ENCODE measurements at places on chromosomes 2 and 18. TPM values are rescaled to one million over a fixed set of nuclear protein-coding genes. Genes with fewer than 3 reads are reported as not detected.

CPO gene
- total RNA-seq = not detected

FAM110C gene
- 0.51 TPM for total RNA-seq

BCL2L11 gene
- total RNA-seq = 18.2 TPM

RBM43 gene
- total RNA-seq = 5.7 TPM

ZNF385B gene
- total RNA-seq = not detected

CCDC141 gene
- 2.6 TPM for total RNA-seq

GALNT3 gene
- total RNA-seq = 3.0 TPM

METTL8 gene
- total RNA-seq = 39.5 TPM

GKN2 gene
- not detected for total RNA-seq

LYPD1 gene
- not detected for total RNA-seq

PKP4 gene
- total RNA-seq = 58.4 TPM

ANKRD44 gene
- total RNA-seq = 122 TPM

UNC80 gene
- not detected for total RNA-seq

- DNase-seq = no peak
These were observed 452.1 kb downstream of the TMX3 start for GRCh38 chr18:68262690-68263294.

GRCh38 chr2:10009271-10009810 is 34.0 kb upstream of the KLF11 start:
- no peak for DNase-seq

DNA sequence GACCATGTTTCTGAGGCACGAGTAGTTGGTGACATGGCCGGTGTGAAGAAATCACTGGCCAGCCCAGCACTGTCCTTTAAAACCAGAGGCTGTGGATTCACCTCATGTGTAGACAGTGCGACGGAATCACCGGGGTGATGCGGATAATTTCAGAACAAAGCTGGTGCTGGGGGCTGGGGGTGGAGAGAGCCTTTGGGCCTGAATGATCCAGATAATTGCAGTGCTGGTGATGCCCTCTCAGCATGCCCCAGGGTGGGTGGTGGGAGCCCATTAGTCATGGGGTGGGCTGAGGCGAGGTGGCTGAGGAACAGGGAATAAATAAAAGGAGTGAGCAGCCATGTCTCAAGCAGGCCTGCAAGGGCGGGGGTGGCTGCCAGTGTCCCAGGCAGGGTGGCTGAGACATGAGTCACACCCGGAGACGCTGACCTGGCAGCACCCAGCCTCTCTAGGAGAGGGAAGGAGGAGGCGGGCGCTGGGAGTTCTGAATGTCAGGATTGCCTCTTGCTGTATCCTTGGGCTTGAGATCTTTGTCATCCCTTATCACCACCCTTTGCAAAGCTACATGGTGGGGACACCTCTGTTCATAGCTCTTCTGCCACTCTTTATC is 151.1 kb upstream of the MSH6 start:
- DNase-seq = no peak

DNA sequence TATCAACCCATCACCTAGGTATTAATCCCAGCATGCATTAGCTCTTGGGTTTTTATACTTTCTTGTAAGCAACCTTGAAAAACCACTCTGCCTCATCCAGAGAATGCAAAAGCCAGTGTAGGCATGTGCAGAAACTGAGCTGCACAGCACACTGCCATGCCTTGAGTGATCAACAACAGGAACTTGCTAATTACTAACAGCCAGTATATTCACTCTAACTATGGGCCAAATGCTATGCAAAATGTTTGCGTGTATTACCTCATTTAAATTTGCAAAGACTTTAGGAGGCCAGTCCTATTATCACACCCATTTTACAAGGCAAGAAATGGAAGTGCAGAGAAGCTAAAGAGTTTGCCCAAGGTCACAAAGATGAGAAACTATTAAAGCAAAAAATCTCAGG is 169.8 kb downstream of the PID1 start:
- no peak for DNase-seq

DNA sequence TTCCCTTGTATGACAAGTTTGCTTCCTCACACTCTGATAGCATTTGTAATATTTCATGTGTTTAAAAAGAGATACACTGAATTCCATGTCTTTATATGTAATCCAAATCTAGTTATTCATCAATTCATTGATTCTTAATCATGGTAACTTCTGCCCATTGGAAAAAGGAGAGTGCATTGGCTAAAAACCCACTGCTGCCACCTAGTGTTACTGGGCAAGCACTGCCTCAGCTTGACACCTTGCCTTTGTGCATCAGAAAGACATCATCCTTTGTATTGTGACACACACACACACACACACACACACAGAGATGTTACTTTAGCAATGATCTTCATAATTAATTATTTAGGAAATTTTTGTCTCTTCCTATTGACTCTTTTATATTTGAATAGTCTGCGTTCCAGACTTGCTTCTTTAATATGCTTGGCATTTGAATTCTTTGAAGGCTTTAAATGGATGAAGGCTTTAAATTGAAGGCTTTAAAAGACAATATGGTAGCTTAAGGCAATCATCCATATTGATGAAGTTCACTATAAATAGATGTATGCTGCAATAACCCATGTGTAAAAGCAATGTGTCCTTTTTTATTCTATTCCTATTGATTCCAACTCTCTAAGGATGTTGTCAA is 414.2 kb upstream of the CHST9 start:
- DNase-seq = peak; percentile 57

GRCh38 chr2:216692636-216693413 is 2.5 kb downstream of the IGFBP5 start:
- peak; percentile 84 for DNase-seq

GRCh38 chr2:241445426-241445825 is 63.0 kb downstream of the STK25 start:
- DNase-seq = peak; percentile 39

- DNase-seq = peak; percentile 88
These were observed 41.0 kb downstream of the UNC50 start for GRCh38 chr2:98649135-98649991.

DNA sequence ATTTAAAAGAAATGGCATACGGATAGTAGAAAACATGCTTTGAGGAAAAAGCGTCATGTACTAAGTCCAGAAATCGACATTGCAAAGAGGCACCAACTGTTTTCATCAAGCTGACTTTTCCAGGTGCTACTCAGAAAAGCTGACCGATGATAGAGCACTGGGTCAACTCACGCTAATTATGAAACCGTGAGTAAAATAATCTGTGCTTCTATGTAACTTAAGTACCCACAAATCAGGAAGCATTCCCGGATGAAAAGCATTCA is 353 bp upstream of the NUP35 start:
- no peak for DNase-seq

DNA sequence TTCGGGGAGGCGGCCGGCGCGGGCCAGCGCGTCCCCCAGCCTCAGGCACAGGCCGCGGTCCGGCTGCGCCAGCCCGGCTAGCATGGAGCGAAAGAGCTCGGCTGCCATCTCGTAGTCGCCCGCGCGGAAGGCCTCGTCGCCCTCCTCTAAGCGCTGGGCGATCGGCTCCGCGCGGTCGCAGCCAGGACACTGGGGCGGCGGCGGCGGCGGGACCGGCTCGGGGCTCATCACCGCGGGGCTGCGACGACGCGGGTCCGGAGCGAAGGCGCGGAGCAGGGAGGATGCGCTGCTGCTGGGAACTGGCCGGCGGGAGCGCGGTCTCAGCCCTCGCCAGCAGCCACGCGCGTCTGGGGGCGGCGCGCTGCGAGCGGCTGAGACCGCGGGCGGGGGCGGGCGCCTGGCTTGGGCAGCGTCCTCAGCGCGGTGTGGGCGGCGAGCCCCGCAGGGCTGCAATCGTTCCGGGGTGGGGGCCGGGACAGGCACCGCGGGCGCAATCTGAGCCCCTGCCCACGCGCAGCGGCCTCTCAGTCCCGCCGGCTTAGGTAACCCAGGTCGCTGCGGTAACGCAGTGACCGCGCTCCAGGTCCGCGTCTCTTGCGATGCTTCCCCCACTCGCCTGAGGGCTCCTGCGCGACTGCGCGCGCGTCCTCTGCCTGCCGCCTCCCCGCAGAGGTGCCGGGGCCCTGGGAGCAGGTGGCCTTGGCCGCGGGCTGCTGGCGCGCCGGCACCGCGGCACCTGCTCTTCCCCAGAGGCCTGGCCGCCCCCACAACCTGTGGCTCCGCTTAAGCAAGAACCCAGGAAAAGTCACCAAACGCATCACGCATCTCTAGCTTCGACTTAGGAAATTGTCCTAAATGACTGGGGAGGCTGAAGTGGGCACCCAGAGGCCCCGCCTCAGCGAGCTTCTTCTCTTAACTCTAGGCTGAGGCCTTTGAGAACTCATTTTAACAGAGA is at the start of gene LONRF2:
LONRF2 (minus strand) TSS at position 636 of the 955 bp plus-strand sequence; CDS start at position 228, 408 bp downstream.
- peak; percentile 29 for DNase-seq

GRCh38 chr2:104944495-104944894 is 90.6 kb downstream of the POU3F3 start:
- DNase-seq = no peak

GRCh38 chr2:81303321-81303720 is 998.8 kb upstream of the LRRTM1 start:
- no peak for DNase-seq

DNA sequence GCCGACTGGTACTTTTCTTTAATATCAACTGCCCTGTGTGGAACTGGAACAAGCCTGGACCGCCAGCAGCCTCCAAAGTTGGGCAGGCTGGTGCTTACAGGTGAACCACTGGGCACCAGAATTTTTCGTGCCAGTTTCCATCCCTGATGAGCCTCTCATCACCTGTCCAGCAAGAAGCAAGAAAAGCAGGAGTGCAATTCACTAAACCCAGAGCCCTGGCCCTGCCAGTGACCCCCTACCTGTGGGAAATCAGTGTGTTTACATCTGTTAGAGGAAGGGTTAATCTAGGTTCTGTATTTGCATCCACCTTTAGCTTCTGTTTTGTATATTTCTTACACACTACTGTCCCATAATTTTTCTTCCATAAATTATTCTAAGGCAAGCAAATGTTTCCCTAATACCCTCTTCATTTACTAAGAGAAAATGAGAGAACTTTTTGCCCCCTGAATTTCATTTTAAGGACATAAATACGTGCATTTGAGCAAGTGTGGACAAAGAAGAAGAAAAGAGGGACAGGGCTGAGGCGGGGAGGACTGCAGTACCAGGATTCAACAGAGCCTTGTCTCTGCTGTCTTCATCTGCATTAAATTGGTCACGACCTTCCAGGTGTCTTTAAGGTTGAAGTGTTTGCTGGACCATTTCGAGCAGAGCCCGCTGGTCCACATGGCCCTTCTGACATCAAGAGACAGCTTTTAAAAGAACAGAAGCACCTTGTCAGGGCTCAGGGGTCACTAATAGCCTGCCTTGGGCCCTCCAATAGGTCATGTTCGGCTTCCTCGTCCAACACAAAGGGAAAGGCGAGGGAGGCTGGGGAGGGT is 763.1 kb downstream of the BCL11A start:
- DNase-seq = no peak

DNA sequence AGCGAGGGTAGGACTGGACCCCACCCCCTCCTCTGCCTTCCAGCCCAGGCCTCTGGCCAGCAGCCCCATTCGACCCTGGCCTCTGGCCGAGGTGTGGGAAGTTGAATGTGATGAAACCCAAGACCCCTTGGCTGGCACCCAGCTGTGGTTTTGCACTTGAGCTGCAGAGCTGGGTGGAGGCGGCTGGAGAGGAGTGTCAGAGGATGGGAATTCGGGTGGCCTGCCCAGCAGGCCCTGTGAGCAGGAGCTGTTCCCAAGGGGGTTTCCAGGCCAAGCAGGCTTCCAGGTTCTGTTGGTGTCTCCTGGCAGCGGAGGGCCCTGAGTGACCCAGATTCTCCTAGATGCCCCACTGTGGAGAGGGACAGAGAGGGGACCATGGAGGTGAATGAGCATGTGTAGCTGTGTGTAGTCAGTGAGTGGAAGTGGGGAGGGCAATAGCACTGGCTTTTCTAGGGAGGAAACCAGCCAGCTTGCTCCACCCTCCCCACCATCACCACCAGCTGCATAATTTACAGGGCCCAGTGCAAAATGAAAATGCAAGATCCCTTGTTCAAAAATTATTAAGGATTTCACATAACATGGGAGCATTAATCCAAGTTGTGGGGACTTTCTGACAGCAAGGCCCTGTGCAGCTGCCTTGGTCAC is 172.2 kb upstream of the HAAO start:
- no peak for DNase-seq

GRCh38 chr18:11114653-11115052 is 34.7 kb downstream of the PIEZO2 start:
- DNase-seq = no peak

GRCh38 chr2:149808556-149808955 is 221.0 kb upstream of the MMADHC start:
- no peak for DNase-seq

GRCh38 chr18:48026216-48026615 is 95.8 kb upstream of the SMAD2 start:
- no peak for DNase-seq

- DNase-seq = no peak
These were observed 837 bp downstream of the NHEJ1 start for GRCh38 chr2:219159771-219160185.

DNA sequence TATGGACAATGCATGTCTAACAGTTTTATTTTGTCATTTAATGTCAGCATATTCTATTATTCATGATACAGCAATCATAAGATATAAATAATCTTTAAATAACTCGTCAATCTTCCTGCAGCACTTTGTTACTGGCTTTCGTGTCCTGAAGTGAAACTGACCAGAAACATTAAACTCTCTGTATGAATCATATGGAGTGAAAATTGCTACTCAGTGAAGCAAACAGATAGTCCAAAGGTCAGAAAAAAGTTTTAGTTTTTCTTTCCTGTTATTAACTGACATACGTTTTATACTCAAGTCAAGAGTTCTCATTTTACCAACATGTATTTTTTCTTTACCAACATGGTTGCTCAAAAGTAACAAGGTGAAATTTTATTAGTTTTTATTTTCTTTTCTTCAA is 106.8 kb upstream of the GALNT5 start:
- no peak for DNase-seq

DNA sequence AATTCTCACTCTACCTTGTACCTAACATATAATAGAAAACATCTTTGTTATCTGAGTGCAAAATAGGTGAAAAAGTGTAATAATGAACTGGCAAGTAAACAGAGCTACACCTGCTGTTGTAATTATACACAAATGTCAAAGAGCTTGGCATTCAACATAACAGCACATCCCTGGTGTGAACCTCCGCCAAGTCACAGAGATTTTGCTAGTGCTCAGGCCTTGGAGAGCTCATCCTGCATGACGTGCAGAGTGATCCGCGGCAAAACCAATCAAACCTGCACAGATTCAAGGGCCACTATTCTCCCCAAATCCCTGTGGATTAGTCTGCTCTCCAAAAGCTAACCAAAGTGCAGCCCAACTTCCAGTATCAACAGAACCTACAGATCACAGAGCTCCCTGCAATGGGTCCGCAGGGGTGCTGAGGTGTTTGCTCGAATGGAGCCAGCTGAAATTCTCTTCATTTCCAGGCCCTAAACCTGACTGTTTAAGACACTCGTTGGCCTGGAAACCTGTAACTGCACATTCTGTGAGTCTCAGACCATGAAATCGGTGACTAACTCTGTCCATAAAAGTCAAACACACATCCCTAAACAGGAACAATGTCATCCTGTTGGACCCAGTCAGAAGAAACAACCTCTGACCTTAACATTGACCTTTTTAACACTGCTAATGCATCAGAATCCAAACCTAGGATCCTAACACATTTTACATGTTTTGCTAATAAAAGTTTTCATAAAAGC is 111.8 kb downstream of the EPB41L3 start:
- no peak for DNase-seq

- peak; percentile 32 for DNase-seq
These were observed 1.7 kb upstream of the ZNF532 start for GRCh38 chr18:58862851-58863538.

- no peak for DNase-seq
These were observed 48.6 kb upstream of the SEC11C start for GRCh38 chr18:59090966-59091603.
